HepG2 (cell line): ENCODE measurements at places on chromosomes 13 and 19. TPM values are rescaled to one million over a fixed set of nuclear protein-coding genes. Genes with fewer than 3 reads are reported as not detected.

Gene CASP14
- not detected in 2 replicates for polyA plus RNA-seq

GRCh38 chr19:36152352-36153091 lies at the start of gene COX7A1:
TSS of gene COX7A1 (minus strand) at chr19:36152447. CDS start at chr19:36152407, 40 bp downstream.
- no peak for DNase-seq

DNA sequence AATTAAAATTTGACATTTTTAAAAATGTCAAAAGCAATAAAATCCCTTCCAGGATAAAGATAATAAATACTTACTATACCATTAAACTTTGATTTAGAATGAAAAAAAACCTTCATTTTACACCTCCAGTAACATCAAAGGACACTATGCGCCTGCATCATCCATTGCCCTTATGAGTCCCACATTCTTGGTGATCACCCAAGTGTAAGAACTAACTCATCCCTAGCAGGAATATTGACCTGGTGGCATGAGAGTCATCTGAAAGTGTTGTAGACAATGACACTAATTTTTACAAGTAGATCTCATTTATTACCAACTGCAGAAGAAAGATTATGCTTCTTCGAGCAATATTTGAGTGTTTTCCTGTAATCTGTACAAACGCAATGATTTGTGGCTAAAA lies 1128.9 kb downstream of the EFNB2 start:
- DNase-seq = no peak

GRCh38 chr13:20901668-20902437 lies 693 bp downstream of the XPO4 start:
- peak; percentile 54 for DNase-seq

- peak; percentile 1 for DNase-seq
Measured at GRCh38 chr13:39565036-39565949, 37.7 kb downstream of the LHFPL6 start.
